CD4-positive, alpha-beta T cell treated with Interleukin-15 for 4 hours (primary cell): ENCODE measurements at places on chromosomes 7 and 10.

DNA sequence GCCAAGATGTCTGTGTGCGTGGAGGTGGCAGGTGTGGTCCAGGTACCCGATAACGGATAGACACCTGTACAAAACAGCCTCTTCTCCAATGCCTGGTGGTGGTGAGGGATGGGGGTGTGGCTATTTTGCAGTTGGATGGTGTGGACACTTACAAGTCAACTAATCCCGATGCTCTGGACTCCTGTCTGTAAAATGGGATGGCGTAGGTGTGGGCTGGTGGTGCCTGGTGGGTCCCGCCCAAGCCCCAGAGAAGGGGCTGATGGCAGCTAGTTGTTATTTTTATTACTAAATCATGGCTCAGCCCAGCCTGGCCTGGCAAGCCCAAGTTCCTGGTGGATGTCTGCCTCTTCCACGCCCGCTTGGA lies 22.3 kb downstream of the GTF2IRD1 start:
- no peak for DNase-seq

- DNase-seq: no peak
These were observed 795.3 kb downstream of the TYW1 start for GRCh38 chr7:67791918-67792317.

DNA sequence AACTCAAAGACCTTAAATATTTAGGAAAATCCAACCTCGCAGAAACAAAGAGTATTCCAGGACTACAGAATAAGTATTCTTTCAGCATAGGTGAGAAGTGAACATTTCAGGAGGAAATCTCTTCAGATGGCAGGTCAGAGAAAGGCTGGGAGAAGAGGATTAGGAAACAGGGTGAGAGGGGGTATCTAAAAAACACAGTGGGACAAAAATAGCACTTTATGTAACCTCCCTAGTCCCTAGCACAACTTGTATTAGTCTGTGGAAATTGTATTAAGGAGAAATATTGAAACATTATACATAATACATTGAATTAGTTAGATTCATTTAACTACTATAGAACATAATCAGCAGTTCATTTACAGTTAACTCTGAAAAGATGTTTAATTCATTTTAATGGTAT lies 192.3 kb downstream of the CACNB2 start:
- no peak for DNase-seq

GRCh38 chr7:54798530-54798929 lies 39.5 kb upstream of the SEC61G start:
- no peak for DNase-seq

DNA sequence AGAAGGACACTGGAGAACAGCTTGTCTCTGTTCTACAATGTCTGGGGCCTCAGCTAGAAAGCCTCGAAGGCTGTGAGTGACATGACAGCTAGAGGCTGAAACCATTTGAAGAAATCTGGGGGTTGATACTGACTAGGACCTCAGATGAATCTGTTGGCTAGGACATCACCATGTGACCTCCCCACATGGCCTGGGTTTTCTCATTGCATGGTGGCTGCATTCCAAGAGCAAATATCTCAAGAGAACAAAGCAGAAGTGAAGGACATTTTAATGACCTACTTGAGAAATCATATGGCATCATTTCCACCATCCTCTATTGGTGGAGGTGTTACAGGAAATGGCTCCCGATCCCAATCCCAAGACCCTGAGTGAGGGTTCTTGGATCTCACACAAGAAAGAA lies 450.6 kb upstream of the AUTS2 start:
- DNase-seq: no peak

GRCh38 chr10:12419262-12419847 lies 70.0 kb downstream of the CAMK1D start:
- peak; percentile 78 for DNase-seq

DNA sequence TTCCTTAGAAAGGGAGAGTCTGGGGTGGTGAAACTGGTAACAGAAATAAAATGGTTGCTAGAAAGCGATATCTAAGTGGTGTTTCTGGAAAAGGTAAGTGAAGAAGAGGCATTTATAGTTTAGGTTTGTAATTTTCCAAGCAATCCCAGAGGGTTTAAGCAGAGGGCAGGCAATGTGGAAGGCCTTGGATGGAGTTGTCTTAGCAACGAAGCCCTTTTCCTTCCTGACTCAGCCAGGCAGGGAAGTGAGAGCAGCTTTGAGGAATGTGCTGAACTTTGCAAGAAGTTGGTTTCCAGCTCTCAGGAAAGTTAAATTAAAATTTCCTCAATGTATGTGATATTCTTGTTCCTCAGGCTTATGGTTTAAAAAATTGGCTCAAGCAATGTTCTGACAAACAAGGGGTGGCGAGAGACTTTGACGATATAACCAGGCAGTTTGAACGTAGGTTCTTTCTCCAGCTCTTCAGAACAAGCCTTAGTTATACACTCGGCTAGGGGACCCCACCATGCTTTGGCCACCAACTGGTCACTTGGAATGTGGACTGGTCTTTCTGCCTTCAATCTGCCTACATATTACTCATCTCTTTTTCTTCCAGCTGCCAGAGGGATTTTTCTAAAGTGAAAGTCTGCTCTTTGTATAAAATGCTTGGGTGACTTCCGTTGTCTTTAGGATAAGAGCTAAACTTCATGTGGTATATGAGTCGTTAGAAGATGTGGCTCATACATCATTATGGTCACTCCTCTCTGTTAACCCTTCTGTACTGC lies 66.9 kb upstream of the SLC25A13 start:
- no peak for DNase-seq

DNA sequence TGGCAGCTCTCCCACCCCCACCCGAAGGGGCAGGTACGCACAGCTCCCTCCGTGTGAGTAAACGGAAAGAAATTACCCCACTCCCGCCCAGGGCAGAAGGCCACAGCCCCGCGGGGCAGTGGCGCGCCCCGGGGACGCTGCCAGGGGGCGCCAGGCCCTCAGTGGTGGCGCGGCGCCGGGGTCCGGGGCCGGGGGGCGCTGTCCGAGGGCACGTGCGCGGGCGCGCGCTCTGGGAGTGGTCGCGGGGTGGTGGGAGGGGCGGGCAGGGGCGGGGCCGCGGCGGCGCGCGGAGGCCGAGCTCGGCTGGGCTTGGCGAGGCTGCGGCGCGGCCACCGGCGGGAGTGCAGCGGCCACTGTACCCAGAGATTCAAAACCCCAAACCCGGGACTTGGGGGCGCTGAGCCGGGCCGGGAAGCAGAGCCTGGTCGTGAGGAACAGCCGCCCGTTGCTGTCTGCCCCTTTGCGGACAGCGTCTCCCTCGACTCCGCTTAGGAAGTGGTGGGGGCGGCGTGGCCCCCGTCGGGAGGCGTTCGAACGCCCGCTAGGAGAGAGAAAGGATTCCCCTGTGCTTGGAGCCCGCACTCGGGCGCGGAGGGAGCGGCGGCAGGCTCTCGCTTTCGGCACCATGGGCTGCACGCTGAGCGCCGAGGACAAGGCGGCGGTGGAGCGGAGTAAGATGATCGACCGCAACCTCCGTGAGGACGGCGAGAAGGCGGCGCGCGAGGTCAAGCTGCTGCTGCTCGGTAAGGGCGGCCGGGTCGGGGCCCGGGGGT lies at the start of gene GNAI1:
TSS of gene GNAI1 (plus strand) at position 296 of the 773 bp plus-strand sequence. CDS start at position 626, 330 bp downstream.
- no peak for DNase-seq

DNA sequence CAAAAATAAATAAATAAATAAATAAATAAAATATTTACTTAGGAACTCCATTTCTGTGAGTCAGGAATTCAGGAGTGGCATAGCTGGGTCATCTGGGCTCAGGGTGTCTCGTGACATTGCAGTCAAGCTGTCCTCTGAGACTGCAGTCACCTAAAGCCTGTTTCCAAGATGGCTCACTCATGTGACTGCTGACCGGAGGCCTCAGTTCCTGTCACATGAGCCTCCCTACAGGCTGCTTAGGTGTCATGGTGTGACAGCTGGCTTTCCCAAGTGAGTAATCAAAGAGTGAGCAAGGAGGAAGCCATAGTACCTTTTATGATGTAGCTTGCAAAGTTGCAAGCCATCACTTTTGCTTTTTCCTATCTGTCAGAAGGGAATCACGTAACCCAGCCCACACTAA lies 128.6 kb upstream of the KCTD7 start:
- no peak for DNase-seq

DNA sequence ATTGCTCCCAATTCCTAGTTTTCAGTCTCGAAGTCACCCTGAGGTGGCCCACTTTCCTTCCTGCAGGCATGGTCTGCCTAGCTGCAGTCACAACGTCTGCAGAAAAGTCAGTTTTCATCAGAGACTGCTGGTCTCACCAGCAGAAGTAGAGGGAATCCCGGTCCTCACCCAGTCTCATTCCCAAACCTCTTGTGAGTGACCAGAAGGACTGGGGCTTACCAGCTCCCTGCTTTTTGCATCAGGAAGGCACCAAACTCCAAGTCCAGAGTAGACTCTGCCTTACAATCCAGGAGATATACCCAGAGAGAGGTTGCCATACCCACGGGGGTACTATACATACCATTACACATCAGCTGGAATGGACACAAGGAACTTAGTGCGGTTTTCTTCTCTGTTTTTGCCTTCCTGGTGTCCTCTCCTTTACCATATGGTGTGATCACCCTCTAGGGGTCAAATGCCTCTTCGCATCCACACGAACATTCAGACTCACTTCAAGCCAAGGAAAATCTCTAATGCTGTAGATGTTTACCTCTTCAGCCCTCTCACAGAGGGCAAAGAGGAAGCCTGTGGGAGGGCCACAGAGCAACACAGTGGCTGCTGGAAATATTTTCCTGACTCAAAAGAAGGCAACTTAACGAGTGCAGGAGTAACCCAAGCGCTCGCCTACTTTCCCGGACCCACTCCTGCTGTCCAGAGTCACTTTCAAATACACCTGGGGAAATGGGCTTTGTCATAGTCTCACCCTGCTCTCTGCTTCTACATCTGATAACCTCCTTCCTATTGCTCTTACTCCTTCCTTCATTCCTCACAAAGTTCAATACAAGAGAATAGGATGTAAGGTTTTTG lies 220.9 kb downstream of the C7orf25 start:
- no peak for DNase-seq

GRCh38 chr10:11170993-11171851 lies 153.6 kb downstream of the CELF2 start:
- no peak for DNase-seq

- DNase-seq: no peak
These were observed 57.2 kb downstream of the FAM171A1 start for GRCh38 chr10:15313843-15314242.

GRCh38 chr10:53808677-53809372 lies 992.2 kb downstream of the PCDH15 start:
- no peak for DNase-seq

- no peak for DNase-seq
These were observed 13.1 kb downstream of the DNAJC1 start for GRCh38 chr10:21990449-21990848.

DNA sequence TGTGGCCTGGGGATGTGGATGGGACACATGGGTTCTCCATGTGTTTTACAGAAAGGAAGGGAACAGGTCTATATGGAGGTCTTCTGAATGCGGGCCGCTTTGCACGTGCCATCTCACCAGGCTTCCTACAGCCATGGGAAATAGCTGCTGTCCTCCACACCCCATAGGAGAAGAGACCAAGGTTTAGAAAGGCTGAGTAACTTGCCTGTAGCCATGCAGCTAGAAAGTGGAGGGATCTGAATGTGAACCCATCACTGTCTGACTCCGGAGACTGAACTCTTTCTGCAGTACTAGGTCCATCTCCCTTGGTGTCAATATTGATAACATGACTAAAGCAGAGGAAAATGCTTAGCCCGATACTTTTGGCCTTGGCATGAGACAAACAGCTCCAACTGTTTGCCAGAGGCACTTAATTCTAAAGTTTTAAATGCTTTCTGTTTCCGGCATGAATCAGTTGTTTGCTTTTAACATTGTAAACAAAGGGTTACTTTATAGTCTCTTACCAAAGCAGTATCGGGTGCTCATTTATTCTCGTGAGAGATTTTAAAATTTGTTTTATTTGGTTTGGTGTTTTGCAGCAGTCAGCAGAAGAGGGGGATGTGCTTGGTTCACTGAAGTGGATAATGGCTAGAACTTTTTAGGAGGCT lies 64.8 kb upstream of the LOXL4 start:
- DNase-seq: no peak

DNA sequence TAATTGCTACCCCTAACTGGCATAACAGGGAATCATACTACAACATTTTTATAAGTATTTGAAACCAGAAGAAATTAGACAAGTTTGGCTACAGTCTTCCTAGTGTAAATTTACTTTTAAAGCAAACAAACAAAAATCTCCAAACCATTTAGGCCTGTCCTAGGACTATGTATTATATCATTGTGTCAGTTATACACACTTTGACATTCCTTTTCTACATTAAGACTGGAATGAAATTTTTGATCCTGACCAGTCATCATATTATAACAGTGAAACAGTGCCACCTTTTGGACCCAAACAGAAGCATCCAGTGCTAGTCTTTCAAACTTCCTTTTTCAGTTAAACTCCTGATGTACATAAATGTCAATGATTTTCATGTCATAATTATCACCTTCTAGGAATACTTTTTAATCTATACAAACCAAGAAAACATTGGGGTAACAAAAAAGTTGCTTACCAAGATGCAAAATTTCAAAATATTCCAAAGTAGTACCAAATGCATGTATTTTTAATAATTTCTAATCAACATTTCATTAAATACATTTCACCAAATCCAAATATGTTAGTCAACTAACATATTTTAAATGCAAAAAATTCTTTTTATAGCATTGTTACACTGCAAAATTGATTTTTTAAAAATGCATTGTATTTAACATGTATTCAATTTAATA lies 75.7 kb downstream of the IMMP2L start:
- DNase-seq: peak; percentile 12

DNA sequence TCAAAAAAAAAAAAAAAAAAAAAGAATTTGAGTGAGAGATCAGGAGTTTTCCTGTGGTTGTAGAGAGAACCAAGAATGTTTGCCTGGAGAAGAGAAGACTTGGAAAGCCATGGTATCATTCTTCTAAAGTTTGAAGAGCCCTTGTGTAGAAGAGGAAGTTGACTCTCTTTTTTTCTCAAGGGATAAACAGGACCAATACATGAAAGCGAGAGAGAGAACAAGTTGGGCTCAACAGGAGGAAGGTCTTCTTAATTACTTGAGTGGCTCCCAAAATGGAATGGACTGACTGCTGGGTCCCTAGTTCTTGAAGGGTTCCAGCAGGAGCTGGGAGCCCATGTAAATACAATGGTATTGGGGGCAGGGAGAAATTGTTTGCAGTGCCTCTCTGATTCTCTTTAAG lies 173.3 kb upstream of the ADO start:
- DNase-seq: no peak

DNA sequence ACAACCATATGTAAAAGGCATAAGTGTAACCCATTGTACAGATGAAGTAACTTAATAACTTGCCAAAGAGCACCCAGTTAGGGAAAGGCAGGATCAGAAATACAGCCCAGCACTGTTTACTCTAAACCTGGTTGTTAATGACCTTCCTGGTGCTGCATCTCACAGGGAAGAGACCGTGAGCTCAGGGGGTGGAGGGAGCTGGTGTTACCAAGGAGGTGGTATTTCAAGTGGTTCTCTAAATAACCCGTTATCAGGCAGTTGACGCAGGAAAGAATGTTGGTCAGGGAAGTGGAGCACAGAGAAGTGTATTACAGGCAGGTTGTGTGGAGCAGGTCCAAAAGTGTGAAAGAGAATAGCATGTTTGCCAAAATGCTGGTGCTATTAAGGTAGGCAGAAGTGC lies 4.4 kb upstream of the ST7 start:
- DNase-seq: no peak

DNA sequence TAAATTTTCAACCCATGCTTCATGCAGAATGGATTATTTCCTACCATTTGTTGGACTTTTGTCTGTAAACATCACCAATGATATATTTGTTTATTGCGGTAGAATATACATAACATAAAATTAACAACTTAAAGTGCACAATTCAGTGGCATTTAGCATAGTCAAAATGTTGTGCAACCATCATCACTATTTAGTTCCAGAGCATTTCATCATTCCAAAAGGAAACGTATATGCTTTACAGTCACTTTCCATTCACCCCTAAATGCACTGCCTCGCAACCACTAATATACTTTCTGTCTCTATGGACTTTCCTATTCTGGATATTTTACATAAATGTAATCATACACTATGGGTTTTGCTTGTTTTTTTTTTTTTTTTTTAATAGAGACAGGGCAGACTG lies 11.4 kb upstream of the ZNF248 start:
- DNase-seq: no peak
